Common myeloid progenitor, CD34-positive (primary cell): ENCODE measurements at places on chromosomes 2 and 18.

- DNase-seq = peak; percentile 42
- peak within 1 kb of the TSS; percentile 47 for H3K4me3 ChIP-seq
- peaks cover 69% of the 10 kb centered on the region for H3K27me3 ChIP-seq
- H3K4me1 ChIP-seq = peaks cover 6% of the 10 kb centered on the region
- no peaks in the 10 kb centered on the region for H3K36me3 ChIP-seq
- H3K27ac ChIP-seq = no peak within 1 kb of the TSS
Measured at GRCh38 chr2:163735685-163736432, at the start of gene FIGN. FIGN (minus strand) TSS chr2:163736008; CDS start chr2:163734927, 1,081 bp downstream.

GRCh38 chr2:164785457-164785856 lies 56.2 kb downstream of the COBLL1 start:
- no peak overlapping the region for H3K4me3 ChIP-seq
- H3K27me3 ChIP-seq = no peaks in the 10 kb centered on the region
- H3K27ac ChIP-seq = peak overlapping the region; percentile 29

DNA sequence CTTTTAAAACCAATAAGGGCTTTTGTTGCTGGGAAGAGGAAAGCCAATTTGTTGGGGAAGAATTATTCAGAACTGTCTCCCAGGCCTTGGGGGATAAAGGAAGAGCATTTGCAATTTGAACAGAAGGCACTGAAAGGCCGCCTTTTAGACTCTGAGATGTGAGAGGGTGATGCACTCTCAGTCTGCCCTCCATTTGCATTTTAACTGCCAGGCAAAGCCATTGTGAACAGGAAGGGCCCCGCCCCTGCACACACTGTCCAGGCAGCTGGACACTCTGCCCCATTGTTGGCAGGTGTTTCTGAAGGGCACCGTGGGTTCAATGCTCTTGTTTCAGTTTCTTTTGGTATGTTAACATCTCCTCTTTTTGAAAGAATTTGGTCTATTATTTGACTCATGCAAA lies 169.5 kb upstream of the COPS8 start:
- no peaks in the 10 kb centered on the region for H3K36me3 ChIP-seq
- H3K4me3 ChIP-seq = no peak overlapping the region
- peaks cover 13% of the 10 kb centered on the region for H3K27me3 ChIP-seq
- H3K4me1 ChIP-seq = no peaks in the 10 kb centered on the region

DNA sequence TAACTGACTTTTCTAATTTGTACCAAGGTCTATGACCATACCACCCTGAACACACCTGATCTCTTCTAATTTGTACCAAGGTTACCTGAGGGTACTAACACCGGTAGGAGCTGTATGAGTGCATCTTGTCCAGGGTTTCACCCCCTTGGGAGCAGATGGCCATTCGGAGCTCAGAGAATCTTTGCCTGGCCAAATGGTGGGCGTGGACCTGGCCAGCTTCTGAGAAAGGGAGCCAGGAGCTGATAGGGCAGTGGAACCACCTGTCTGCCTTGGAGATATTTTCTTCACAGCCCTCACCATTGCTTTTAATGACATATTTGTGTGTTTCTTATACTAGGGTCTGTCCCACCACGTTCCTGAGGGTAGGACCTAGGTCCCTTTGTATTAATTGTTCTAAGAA lies 188.9 kb downstream of the LDLRAD4 start:
- no peak for DNase-seq
- no peak overlapping the region for H3K27ac ChIP-seq
- peaks cover 2% of the 10 kb centered on the region for H3K36me3 ChIP-seq
- H3K4me3 ChIP-seq = no peak overlapping the region
- H3K27me3 ChIP-seq = no peaks in the 10 kb centered on the region
- H3K4me1 ChIP-seq = no peaks in the 10 kb centered on the region

GRCh38 chr18:56119681-56120080 lies 518.7 kb downstream of the TXNL1 start:
- H3K4me3 ChIP-seq = no peak overlapping the region
- DNase-seq = no peak
- no peak overlapping the region for H3K27ac ChIP-seq
- H3K27me3 ChIP-seq = no peaks in the 10 kb centered on the region
- H3K4me1 ChIP-seq = peaks cover 14% of the 10 kb centered on the region
- H3K36me3 ChIP-seq = no peaks in the 10 kb centered on the region

DNA sequence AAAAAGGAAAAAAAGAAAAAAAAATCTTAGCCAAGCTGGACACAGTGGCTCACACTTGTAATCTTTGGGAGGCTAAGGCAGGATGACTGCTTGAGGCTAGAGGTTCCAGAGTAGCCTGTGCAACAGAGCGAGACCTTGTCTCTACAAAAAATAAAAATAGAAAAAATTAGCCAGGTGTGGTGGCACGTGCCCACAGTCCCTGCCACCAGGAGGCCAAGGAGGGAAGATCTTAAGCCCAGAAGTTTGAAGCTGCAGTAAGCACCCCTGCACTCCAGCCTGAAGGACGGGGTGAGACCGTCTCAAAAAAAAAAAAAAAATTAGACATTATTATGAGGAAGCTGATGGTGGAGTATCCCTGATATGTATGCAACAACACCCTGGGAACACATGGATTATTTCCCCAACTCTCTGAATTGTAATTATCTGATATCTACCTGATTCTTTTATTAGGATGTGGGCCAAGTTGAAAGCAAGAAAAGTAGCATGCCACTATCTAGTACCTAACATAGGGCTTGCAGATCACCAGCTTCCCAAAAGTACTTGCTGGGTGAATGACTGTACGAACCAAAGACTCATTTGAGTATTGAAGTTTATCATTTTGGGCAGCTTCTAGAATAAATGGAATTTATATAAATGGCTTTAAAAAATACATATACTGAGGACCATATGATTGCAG lies 140.9 kb downstream of the TCF4 start:
- H3K4me1 ChIP-seq = peaks cover under 1% of the 10 kb centered on the region
- no peaks in the 10 kb centered on the region for H3K36me3 ChIP-seq
- H3K27ac ChIP-seq = no peak overlapping the region
- no peak for DNase-seq

- no peak for DNase-seq
- peaks cover 4% of the 10 kb centered on the region for H3K27me3 ChIP-seq
- H3K4me1 ChIP-seq = no peaks in the 10 kb centered on the region
- no peak overlapping the region for H3K27ac ChIP-seq
- no peaks in the 10 kb centered on the region for H3K36me3 ChIP-seq
Measured at GRCh38 chr2:240255165-240255491, 114.7 kb upstream of the OTOS start.

DNA sequence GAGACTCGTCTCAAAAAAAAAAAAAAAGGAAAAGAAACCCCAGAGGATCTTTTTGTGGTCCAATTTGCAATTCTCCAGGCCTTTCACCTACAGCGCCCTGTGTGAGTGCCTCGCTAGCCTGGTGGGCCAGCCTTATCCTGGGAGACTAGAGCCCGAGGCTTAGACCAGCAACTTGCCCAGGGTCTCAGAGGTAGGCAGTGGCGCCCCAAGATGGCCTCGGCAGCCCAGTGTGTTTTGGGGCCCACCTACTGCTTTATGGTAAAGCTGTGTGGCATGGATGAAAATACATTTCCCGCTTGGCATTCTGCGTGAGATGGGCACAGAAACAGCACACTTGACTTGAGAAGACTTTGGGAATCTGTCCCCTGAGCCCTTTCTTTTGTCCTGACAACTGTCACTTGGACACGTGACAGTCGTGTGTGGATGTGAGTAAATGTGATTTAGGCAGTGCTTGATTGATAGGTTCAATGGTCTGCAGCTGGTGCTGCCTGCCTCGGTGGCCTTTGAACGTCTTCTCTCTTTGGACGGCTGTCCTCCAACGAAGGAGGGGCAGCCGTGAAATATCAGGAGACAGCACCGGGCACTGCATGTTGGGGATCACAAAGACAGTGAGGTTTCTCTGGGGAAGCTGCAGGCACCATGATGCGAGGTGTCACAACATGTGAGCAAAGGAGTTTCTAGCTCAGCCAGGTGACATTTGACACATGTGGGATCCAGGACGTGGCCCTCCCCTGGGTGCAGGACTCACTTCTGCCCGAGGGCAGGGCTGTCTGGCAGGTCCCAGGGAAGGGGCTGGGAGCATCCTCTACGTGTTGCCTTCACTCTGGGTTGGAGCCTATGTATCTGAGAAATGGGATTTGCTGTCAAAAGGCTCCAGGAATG lies 209.5 kb upstream of the TWIST2 start:
- no peaks in the 10 kb centered on the region for H3K27me3 ChIP-seq
- no peaks in the 10 kb centered on the region for H3K4me1 ChIP-seq
- H3K4me3 ChIP-seq = no peak overlapping the region

- DNase-seq = no peak
- H3K27ac ChIP-seq = no peak overlapping the region
- H3K27me3 ChIP-seq = peaks cover 4% of the 10 kb centered on the region
- H3K36me3 ChIP-seq = no peaks in the 10 kb centered on the region
- H3K4me1 ChIP-seq = no peaks in the 10 kb centered on the region
Measured at GRCh38 chr2:80312282-80312839, 7.8 kb upstream of the LRRTM1 start.

DNA sequence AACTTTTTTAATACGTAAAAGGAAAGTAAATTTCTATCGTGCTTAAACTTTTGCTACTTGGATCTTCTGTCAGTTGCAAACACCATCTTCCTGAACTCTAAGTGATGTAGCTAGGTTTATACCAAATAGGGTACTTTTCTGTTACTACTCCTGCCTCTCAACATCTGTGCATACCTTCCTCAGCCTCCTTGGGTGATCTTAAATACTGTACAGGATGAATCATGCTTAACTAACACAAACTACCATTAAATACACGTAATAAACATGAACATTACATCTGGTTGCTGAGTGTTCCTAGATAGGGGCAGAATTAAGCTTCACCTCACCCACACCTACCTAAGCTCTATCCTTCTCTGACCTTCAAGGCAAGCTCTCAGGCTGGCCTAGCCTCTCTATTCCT lies 398.0 kb downstream of the TXNL1 start:
- H3K4me3 ChIP-seq = no peak overlapping the region
- H3K4me1 ChIP-seq = peaks cover 10% of the 10 kb centered on the region
- no peaks in the 10 kb centered on the region for H3K36me3 ChIP-seq
- H3K27me3 ChIP-seq = no peaks in the 10 kb centered on the region
- no peak for DNase-seq

DNA sequence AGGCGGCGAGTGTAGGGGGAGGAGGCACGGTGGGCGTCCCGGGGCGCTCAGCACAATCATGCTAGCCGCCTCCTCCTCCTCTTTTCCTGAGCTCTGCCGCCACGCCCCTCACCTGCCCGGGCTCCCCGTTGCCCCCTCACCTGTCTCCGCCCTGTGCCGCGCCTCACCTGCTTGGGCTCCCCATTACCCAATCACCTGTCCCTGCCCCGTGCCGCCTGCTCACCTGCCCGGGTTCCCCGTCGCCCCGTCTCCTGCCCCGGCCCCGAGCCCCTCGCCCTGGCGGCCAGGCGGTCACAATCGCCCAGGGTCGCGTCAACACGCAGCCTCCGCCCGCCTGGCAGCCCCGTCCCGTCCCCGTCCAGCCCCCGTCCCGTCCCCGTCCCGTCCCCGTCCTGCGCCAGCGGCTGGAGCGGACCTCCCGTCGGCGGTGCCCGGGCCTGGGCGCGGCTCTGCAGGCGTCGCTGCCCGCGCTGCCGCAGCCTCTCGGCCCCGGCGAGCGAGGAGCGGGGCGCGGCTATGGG lies at the start of gene DCDC2C:
Gene DCDC2C (plus strand): TSS at position 340 of the 521 bp plus-strand sequence. CDS start 177 bp downstream, at position 517.
- no peak within 1 kb of the TSS for H3K4me3 ChIP-seq
- no peaks in the 10 kb centered on the region for H3K36me3 ChIP-seq
- peaks cover 14% of the 10 kb centered on the region for H3K27me3 ChIP-seq
- DNase-seq = no peak
- H3K4me1 ChIP-seq = peaks cover 3% of the 10 kb centered on the region
- no peak within 1 kb of the TSS for H3K27ac ChIP-seq

DNA sequence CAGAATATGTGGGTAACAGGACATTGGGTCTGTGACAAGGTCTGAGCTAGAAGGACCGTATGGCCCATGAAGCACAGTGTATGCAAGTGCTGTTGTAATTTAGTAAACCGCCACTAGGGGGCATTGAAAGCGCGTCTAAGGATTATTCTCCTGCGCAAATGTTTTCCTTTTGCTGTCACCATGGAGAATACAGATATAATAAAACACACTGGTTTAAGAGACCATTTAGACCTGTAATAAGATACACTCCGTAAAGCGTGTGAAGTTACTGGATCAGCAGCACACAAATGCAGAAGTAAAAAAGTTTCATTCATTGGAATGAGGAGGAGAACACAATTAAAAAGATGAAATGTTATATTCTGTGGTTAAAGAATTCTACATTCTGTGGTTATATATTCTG lies 272.4 kb downstream of the AGAP1 start:
- no peak overlapping the region for H3K4me3 ChIP-seq
- H3K27me3 ChIP-seq = peaks cover 2% of the 10 kb centered on the region
- no peaks in the 10 kb centered on the region for H3K4me1 ChIP-seq
- no peaks in the 10 kb centered on the region for H3K36me3 ChIP-seq
- DNase-seq = peak; percentile 90

GRCh38 chr2:54859416-54859815 lies 136.0 kb downstream of the EML6 start:
- H3K4me1 ChIP-seq = no peaks in the 10 kb centered on the region
- no peaks in the 10 kb centered on the region for H3K27me3 ChIP-seq
- DNase-seq = no peak
- no peak overlapping the region for H3K27ac ChIP-seq

GRCh38 chr2:215430528-215431187 lies 5.2 kb downstream of the FN1 start:
- no peak for DNase-seq
- H3K4me3 ChIP-seq = no peak overlapping the region
- peaks cover 3% of the 10 kb centered on the region for H3K4me1 ChIP-seq
- H3K27me3 ChIP-seq = peaks cover 6% of the 10 kb centered on the region

GRCh38 chr2:122029945-122030344 lies 274.5 kb downstream of the TSN start:
- DNase-seq = no peak
- H3K27ac ChIP-seq = no peak overlapping the region
- H3K27me3 ChIP-seq = no peaks in the 10 kb centered on the region

DNA sequence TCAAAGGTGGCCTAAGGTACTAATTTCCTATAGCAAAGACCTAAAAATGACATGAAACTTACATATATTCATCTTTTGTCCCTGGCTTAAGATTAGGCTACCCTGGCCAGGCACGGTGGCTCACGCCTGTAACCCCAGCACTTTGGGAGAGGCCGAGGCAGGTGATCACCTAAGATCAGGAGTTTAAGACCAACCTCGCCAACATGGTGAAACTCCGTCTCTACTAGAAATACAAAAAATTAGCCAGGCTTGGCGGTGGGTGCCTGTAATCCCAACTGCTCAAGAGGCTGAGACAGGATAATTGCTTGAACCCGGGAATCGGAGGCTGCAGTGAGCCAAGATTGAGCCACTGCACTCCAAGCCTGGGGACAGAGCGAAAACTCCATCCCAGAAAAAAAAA lies 5.9 kb downstream of the SRSF7 start:
- H3K36me3 ChIP-seq = peaks cover 30% of the 10 kb centered on the region
- peaks cover 10% of the 10 kb centered on the region for H3K4me1 ChIP-seq
- DNase-seq = no peak
- no peak overlapping the region for H3K27ac ChIP-seq
- no peak overlapping the region for H3K4me3 ChIP-seq
- H3K27me3 ChIP-seq = no peaks in the 10 kb centered on the region

- no peak for DNase-seq
- no peak overlapping the region for H3K4me3 ChIP-seq
- H3K27ac ChIP-seq = no peak overlapping the region
- no peaks in the 10 kb centered on the region for H3K27me3 ChIP-seq
- H3K36me3 ChIP-seq = no peaks in the 10 kb centered on the region
- H3K4me1 ChIP-seq = no peaks in the 10 kb centered on the region
Measured at GRCh38 chr2:138036522-138036921, 72.2 kb downstream of the HNMT start.
